Pancreas (tissue), 10 donors: ENCODE measurements at places on chromosomes 1 and 21. TPM values are rescaled to one million over a fixed set of nuclear protein-coding genes. Genes with fewer than 3 reads are reported as not detected.

GRCh38 chr1:70205071-70205433 is 327 bp downstream of the LRRC40 start:
- no peak for DNase-seq

DNA sequence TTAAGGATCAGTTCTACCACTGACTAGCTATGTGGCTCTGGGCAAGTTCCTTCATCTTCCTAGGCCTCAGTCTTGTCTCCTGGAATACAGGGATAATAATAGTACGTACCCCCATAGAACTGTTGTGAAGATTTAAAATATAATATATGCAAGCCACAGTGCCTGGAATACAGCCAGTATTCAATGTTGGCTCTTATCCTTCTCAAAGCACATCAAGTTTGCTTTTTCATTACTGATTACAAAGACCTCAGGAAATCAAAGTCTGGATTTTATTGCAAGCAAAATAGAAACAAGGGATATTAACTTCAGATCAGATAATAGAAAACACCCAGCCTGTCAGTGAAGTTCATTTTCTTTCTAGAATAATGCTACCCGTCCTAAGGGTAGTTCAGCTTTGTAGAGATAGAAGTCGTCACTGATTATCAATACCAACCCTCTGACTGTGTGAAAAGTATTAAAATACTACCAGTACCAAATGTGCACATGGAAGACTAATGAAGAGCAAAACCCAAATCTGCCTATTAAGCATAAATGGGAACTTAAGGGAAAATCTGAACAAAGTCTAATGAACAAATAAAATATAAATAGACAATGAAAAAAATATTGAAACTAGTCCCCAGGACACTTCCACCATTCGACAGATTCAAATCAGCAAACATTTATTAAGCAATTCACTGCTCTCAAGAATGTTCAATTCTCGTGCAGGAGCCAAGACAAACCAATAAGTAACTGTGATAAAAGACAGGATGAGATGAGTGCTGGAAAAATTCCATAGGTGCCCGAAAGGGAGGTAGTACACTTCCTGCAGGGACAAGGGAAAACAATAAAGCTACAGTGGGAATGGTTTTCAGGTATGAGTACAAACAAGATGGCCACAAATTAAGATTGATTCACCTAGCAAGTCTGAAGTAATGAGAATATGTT is 206.2 kb downstream of the SMYD3 start:
- no peak for DNase-seq

- no peak for DNase-seq
These were observed 60.6 kb downstream of the UBIAD1 start for GRCh38 chr1:11333631-11334030.

SERTAD4 gene
- total RNA-seq: 0.28 TPM

GRCh38 chr21:37711286-37711829 is 204.9 kb downstream of the KCNJ6 start:
- DNase-seq: no peak

OPRD1 gene
- total RNA-seq: 0.76 TPM

DNA sequence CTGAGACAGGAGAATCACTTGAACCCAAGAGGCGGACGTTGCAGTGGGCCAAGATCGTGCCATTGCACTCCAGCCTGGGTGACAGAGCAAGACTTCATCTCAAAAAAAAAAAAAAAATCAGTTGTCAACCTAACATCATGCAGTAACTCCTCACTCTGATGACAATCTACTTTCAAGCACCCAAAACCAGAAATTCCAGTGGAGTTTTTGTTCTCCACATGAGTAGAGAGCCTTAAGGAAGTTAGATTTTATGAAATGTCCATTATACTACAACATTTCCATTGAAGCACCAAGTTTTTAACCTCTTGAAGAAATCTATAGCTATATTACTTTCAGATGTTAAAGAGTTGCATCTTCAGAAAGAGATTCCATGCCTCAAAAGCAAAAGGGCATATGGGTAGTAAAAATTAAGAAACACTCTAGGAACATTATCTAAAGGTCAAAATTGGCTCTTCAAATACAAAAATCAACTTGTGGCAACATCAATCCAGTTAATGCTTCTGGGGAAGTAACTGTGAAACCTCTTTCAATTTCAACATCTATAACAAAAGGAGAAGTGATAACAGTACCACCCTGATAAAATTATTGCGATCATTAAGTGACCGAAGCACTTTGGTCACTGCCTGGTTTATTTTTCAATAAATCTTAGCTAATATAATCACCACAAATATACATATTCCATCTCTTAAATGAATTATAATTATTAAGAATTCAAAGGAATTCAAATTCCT is 7.7 kb downstream of the LPGAT1 start:
- DNase-seq: no peak

- DNase-seq: no peak
These were observed 36.1 kb upstream of the IL20 start for GRCh38 chr1:206829282-206829681.

CAMSAP2 gene
- total RNA-seq: 3.5 TPM

DNA sequence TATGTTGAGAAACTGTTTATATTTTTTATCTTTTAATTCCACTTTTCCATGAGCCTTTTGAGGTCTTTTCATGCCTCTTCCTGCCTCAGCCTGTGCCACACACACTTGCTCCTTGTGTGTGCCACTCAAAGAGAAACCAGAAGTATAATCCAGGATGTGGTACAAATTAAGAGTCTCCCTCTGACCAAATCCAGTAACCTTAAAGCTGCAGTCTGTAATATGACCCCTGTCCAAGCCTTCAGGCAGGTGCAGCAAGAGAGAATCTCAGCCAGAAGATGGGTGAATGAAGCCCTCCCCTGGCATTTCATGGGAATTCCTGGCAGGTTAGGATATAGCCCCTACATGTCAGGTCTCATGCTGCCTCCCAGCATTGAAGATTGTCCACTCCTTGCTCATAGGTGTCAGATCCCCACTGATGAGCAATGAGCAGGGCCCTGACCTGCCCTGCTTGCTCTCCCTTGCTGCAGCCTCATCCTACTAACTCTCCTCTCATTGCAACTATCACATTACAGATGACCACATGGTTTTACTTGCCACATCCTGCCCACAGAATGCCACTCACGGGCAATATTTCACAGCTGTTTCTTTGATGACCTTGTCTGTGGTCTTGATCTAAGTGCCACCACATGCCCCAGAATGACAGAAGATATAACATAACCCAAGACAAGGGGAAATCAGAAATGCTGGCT is 169.3 kb downstream of the SEC16B start:
- DNase-seq: no peak

DNA sequence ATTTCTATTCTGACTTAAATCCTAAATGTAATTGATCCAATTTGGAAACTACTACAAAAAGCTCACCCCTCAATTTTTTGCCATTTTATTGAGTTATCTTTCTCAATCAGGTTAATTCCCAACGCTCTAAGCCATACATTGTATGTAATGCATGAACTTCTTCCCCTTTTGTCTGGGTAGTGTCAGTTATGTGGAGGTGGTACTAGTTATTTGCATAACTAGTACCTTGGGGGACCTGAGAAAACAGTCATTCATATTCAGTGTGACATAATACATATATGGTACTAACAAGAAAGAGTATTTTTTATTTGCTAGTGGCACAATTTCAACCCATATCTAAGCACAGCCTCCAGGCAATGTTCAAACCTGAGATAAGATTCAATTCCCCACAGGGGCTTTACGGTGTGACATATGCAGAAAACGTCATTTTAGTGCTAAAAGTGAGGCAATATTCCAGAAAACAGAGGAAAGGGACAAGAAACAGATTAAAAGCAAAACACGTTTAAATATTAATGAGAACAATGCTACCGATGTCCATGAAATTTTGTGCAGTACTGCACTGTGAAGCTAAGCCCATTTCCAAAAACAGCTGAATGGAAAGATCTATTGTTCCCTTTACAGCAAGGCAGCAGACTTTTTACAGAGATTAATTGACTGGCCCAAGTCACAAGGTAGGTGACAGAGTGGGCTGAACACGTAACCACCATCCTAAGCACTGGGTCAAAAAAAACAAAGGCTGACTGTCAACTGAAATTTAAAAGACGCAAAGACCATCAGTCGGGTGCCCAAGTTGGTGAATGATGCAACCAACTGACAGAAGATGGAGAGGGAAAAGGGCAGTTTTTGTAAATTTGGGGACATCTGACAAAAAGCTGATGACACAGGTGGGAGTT is 1.4 kb downstream of the HLCS start:
- no peak for DNase-seq

ADAM30 gene
- not detected for total RNA-seq

- DNase-seq: no peak
These were observed 52.7 kb downstream of the DHRS3 start for GRCh38 chr1:12565094-12565965.
